Smooth muscle cell of the pulmonary artery (primary cell): ENCODE measurements at places on chromosomes 3 and 15. TPM values are rescaled to one million over a fixed set of nuclear protein-coding genes. Genes with fewer than 3 reads are reported as not detected.

Gene P3H2
- 23.8 and 25.7 TPM in 2 replicates for total RNA-seq

Gene SIAH2
- 32.5 and 45.1 TPM in 2 replicates for total RNA-seq

Gene TMCO5A
- not detected in 2 replicates for total RNA-seq

Gene GOLGA8R
- total RNA-seq: 2.9 and 3.3 TPM in 2 replicates

Gene HRH1
- 21.6 and 44.0 TPM in 2 replicates for total RNA-seq
